ENCODE measurements at places on chromosomes 7 and 10.

DNA sequence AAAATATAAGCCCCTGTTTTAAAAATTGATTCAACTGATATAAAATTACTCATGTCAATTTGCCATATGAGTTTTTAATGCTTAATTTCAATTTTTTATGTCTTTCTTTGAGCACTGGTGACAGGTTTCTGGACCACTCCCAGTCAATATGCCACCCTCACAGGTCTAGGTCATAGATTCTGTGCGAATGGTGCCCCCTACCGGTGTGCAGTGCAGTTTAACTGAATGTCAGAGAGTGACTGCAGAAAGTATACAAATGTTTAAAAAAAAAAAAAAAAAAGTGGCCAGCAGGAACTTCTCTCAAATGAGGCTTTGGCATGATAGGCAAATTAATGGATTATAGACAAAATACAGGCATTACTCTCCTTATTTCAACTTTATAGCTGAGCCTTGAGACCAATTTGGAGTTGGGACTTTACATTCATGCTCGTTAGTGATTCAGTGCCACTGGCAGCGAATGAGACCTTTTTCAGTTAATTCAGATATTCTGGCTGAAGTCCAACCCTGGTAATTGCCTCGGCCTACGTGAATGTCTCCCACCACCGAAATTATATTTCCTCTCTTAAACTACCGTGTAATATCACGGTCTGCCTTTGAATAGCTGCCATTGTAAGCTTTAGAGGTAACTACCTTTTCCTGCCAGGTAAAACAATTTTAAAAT lies 427.6 kb downstream of the PHTF2 start:
- no peak for DNase-seq

DNA sequence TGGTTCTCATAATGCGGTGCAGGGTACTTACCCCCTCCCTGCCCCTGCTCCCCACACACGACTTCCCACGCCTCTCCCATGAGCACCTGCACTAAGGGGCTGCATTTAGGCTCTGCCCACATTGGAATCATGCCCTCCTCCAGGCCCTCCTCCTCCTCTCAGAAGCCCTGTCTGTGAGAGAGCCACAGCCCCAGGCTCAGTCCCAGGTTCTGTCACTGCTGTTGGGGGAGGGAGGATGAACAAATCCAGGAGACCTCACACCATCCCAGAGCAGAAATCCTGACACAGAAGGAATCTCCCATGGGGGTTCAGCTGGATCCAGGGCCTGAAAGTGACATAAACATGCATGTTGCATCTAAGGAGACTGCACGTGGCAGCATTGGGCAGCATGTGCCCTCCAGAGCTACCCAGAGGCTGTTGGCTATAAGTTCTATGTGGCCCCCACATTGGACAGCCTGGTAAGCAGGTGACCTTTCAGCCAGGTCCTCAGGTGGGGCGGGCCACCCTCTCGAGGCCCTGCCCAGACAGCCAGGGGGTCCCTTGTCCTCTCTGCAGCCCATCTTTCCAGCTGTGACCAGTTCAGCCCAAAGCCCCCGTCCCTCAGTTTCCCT lies 1.6 kb upstream of the PILRA start:
- no peak for DNase-seq

GRCh38 chr7:3859431-3859830 lies 558.4 kb downstream of the SDK1 start:
- DNase-seq: no peak

GRCh38 chr7:73519867-73520672 lies 2.0 kb downstream of the BAZ1B start:
- DNase-seq: no peak

DNA sequence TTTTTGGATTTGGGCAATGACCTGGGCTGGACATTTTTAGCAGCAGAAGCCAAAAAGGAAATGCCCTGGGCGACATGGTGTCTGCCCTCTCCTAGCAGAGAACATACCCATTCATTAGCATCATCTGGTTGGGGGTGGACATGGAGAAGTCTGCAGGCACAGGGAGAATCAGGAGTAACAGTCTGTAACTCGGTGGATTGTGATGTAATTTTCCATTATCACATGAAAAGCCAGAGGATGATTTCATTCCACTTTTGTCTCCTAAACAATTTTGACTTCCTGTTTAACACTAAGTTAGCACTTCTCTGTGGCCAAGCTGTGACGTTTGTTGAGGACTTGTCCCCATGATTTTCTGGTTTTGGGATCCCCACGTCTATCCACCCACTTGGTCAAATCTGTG lies 153.8 kb upstream of the HABP2 start:
- no peak for DNase-seq

GRCh38 chr7:94190599-94191061 lies 186.5 kb upstream of the BET1 start:
- no peak for DNase-seq

GRCh38 chr10:43268491-43268890 lies 1.6 kb upstream of the RASGEF1A start:
- no peak for DNase-seq

- no peak for DNase-seq
Measured at GRCh38 chr7:74202841-74203556, 6.8 kb upstream of the LAT2 start.

GRCh38 chr10:66259836-66260235 lies 666.0 kb upstream of the LRRTM3 start:
- no peak for DNase-seq

DNA sequence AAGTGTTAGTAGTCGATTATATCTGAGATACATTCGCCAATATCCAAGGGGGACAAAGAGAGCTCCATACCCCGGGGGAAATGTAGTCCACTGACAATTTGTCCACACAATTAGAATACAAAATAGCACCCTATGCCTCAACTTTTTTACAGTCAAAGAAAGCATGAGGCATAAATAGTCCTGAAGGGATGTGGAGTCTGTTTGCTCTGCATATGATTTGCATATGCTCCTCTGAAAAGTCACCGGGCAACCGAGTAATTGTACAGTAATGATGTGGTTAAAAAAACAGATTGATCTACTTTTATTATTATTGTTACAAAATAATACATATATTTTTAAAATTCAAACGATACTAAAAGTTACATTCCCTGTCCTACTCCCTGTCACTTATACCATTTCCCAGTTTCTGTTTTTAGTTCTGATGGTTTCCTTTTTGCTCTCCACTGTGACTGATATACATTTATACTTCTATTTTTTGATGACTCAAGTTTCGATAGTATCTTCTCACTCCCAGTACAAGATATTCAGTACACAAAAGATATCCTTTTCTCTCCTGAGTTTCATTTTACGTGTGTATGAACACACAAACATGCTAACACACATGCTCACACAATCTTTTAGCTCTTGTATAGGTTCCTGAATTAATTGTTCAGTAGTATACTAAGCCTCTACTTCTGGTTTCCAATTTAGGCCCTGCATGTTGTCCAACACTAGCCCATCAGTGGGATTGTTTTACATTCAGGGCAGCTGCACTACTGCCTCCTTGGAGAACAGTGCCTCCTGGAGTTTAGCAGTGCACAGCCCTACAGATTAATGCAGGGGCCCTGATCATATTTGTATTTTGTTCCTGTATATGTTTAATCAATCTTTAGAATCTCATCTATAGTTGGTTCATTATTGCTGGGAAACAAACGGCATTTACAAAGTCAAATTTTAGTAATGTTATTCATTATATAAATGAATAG lies 130.9 kb downstream of the TES start:
- no peak for DNase-seq

- DNase-seq: no peak
Measured at GRCh38 chr10:79183468-79183865, 114.7 kb downstream of the ZMIZ1 start.

- no peak for DNase-seq
Measured at GRCh38 chr7:91468256-91468655, 204.0 kb downstream of the FZD1 start.

GRCh38 chr7:29095631-29096445 lies 50.5 kb downstream of the CPVL start:
- no peak for DNase-seq

- DNase-seq: no peak
Measured at GRCh38 chr10:60549686-60550085, 160.0 kb upstream of the ANK3 start.

DNA sequence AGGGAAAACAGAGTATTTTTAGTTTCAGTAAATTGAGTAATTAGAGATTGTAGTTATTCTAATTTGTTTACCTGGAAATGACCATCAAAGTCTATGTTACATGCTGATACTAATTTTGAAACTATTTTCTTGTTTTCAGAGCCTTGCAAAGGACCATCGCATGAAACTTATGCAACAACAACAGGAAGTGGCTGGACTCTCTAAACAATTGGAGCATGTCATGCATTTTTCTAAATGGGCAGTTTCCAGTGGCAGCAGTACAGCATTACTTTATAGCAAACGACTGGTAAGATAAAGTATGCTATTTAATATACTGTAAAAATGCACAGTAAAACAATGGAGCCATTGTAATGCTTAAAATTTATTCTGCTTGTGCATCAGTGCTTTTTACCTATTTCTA lies 78.5 kb downstream of the TRIM24 start:
- no peak for DNase-seq

DNA sequence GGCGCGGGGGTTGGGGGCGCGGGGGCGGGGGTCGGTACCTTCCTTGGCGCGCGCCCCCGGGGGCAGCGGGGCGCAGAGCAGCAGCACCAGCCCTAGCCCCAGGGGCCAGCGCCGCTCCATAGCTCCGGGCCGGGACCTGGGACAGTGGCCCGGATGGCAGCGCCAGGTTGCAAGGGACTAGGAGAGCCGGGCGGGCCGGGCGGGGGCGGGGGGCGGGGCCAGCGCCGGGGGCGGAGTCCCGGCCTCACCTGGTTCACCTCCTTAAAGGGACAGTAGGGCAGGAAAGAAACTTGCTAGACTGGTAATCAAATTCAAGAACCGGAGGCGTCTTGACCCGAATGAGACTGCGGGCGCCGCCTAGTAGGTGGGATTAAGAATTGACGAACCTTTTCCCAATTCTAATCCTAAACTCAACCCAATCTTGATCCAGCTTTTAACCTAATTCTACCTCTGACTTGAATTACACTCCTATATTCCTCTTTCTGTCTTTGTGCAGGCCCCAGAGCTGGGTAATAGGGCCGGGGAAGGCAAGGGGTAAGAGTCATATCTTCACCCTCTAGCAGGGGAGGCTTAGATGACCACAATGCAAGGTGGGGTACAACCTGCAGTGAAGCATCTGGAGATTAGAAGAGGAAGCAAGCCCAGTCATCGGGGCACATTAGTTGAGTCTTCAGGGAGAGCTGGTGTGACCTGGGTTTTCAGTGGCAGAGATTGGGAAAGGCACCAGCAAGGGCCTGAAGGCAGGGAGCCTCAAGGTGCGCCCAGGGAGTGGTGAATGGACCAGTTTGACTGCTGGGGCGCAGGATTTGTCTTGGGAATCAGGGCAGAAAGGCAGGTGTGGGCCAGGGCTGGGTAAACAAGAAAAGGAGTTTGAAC lies at the start of gene EPHA1:
EPHA1 (minus strand) TSS at position 171 of the 876 bp plus-strand sequence; CDS start at position 120, 51 bp downstream.
- peak; percentile 36 for DNase-seq

DNA sequence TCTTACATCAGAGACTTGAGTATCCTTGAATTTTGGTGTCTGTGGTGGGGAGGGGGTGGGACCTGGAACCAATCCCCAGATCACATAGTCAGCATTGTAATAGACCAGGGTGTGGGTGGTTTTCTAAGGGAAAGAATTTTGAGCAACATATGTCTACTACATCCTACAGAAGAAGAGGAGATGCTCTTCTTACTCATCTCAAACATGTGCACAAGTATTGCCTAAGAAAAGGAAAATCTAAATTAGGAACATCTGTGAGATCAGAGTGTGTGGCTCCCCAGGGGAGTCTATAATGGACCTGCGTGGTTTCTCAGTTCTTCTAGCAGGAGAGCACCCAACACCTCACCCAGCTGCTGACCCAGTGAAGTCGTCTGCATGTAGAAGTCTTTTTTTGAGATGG lies 148.8 kb downstream of the CCDC3 start:
- DNase-seq: no peak

DNA sequence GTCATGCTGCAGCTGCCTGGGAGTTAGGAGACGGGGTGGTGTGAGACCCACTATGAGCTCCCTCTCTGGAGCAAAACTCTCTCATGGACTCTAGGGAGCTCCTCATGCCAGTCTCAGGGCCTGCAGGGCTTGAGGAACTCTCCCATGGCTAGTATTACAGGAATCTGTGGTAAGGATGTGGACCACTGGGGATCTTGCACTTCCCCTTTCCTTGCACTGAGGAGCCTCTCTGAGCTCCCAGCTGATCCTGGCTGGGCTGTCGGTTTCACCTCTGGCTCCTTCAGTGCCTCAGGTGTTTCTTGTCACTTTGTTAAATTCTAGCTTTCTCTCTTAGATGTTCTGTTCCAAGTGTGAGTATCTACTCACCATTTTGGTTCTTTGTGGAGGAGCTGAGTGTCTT lies 71.6 kb upstream of the IMMP2L start:
- DNase-seq: no peak

DNA sequence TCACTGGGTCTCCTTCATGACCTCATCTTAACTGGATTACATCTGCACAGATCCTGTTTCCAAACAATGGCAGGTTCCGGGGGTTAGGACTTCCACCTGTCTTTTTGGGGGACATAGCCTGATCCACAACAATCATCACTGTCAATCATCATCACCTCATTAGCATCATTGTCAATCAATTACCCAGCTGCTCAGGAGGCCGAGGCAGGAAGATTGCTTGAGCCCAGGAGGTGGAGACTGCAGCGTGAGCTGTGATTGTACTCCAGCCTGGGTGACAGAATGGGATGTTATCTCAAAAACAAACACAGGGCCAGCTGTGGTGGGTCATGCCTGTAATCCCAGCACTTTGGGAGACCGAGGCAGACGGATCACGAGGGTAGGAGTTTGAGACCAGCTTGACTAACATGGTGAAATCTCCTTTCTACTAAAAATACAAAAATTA lies 18.7 kb downstream of the AMZ1 start:
- no peak for DNase-seq

GRCh38 chr10:133614830-133615580 lies 11.6 kb downstream of the FRG2B start:
- no peak for DNase-seq

- DNase-seq: no peak
Measured at GRCh38 chr7:18607025-18607424, 111.5 kb downstream of the HDAC9 start.

DNA sequence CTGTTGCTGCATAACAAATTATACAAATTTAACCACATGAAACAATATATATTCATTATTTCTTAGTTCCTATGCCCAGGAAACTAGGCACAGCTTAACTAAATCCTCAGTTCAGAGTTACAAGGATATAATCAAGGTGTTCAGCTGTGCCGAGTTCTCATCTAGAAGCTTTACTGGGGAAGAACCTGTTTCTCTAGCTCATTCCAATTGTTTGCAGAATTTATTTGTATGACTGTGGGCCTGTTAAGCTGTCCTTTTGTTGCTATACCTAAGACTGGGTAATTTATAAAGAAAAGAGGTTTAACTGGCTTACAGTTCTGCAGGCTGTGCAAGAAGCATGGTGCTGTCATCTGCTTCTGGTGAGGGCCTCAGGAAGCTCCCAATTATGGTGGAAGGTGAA lies 21.8 kb upstream of the MDFIC start:
- DNase-seq: no peak

All from T follicular helper cell (primary cell).